ENCODE measurements at places on chromosomes 6 and 20. TPM values are rescaled to one million over a fixed set of nuclear protein-coding genes. Genes with fewer than 3 reads are reported as not detected.

The SUPT3H gene
- total RNA-seq, result 10.1 TPM

- no peak for DNase-seq
These were observed 75.7 kb downstream of the AGPAT4 start for GRCh38 chr6:161198176-161198575.

DNA sequence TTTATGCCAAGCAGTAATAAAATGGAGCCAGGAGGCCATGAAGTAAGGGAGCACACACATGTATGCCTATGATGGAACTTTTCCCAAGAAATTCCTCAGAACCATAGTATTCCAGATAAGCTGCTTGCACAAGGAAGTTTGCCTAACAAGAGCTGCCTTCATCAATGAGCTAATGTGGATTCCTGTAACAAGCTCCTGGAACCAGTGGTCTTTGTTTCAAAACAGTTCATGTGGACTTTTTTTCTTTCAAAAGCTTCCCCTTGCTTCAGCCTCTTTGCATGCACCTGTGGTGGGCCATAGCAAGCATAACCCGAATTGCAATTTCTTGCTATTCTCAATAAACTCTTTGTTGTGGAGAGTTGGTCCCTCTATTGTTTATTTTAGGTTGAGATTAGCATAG lies 359.6 kb downstream of the UTRN start:
- DNase-seq, result no peak

DNA sequence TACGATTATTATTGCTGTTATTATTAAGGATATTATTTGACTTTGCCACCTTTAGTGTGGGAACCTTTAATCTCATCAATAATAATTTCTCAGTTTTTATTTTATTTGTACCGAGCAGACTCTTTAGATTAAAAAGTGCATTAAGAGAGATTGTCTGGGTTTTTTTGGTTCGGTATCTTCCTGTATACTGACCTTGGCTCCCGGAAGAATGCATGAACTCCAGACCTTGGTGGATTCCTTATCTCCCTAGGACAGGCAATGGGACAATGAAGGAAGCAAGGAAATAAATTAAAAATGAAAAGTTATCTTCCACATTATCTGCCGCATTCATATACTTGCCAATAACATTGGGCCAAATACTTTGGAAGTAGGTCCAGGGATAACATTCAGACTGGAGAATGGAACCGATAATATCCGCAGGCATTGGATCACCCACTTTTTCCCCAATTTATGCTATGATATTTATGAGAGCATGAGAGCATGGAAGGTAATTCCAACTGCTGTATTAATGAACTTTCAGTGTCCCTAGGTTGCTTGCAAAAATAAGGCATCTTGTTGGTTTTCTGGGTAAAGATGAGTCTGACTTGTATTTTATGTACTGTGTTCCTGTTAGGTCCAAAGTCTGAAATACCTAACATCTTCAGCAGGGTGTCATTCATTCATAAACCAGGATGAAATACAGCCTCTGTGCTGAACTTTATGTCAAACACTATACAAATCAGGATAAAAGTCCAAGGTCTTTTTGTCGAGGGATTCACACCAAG lies 232.1 kb downstream of the PLCB1 start:
- no peak for DNase-seq
